ENCODE measurements at places on chromosomes 1 and 21.

DNA sequence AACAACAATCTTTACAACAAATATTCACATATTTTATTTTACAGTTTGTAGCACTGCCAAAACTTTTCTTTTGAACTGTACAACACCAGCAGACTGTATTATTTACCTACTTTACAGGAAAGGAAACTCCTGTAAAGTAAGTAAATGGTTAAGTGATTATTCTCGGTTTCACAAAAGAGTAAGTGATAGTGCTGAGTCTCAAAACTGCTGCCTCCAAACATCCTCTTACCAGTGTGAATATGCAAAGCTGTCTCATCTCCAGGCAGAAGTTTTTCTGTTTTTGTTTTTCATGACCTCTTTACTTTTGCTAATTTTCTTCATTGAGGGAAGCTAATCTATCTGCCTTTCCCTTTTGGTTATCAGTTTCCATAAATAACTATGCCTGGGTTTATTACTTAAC lies 286.7 kb downstream of the SRGAP2C start:
- no peak for DNase-seq

- no peak for DNase-seq
Observed at GRCh38 chr1:107244709-107245500, 104.1 kb downstream of the NTNG1 start.

DNA sequence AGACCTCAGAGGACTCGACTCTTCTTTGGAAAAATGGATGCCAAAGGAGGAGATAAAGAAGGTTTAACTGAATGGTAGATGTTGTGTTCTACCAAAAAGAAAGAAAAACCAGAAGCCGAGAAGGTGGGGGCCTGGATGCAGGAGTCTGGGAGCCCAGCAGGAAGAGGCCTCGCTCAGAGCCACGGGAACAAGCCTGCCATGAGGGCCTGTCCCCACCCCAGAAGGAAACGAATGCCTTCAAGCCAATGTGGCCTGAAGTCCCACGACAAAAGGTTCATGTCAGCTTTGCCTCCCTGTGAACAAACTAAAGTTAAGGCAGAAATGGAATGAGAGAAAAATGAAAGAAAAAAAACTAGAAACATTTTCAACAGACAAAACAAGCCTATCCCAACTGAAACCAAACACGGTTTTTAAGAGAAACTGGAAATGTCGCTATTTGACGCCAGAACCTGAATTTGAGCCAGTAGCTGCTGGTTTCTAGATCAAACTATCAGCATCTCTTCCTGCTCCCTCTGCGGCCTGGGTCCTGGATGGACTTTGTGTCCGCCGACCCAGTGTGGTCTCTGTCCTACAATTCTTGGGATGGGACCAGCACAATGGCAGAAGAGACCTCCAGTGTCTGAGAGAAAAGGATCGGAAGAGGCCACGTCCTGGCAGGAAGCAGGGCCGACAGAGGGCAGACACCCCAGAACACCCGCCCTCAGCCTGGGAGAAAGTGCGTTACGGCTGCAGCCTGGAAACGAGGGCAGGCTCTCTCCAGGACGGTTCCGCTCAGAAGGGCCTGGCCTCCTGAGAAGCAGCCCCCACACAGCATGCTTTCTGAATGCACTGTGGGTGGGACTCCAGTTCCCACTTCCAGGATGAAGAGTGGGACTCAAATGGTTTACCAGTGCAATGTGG lies 35.2 kb downstream of the SLC45A1 start:
- DNase-seq, result no peak

- DNase-seq, result no peak
Observed at GRCh38 chr1:7572654-7573152, 198.4 kb upstream of the VAMP3 start.

GRCh38 chr1:106226550-106226949 lies 829.9 kb upstream of the PRMT6 start:
- no peak for DNase-seq

GRCh38 chr1:113014508-113014907 lies 58.5 kb upstream of the LRIG2 start:
- DNase-seq, result no peak

DNA sequence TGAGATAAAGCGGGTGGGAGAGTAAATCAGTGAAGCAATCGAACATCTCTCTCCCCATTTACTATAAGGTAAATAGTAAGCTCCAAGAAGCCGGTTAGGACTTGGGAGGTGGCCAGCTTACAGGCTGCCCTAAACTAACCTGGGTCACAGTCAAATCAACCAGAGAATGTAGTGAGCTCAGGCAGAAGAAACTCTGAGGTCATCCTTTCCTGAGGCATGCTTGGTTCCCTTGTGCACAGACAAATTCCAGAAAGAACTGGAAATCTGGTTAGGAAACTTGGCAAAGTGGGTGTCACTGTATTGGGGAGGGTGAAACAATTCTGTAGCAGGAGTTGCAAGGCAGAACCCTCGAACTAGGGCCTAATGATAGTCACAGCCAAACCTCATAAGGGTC lies 72.5 kb downstream of the NTMT2 start:
- DNase-seq, result no peak

DNA sequence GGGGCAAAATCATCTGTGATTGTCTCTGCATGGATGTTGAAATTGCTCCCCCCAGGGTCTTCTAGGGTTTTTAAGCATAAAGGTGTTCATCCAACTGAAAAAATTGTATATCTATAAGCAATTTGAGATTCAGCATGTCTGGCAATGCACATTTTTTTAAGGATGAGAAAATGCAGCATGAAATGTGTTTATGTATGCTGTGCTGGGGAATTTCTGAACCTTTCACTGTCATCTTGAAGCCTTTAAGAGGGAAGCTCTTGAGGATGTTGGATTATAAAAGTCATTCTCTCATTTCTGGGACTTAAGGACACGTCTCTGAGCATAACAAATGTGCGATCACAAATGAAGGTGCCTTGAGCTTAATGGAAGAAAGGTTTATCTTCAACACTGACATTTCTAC lies 9.4 kb downstream of the OVAAL start:
- no peak for DNase-seq

DNA sequence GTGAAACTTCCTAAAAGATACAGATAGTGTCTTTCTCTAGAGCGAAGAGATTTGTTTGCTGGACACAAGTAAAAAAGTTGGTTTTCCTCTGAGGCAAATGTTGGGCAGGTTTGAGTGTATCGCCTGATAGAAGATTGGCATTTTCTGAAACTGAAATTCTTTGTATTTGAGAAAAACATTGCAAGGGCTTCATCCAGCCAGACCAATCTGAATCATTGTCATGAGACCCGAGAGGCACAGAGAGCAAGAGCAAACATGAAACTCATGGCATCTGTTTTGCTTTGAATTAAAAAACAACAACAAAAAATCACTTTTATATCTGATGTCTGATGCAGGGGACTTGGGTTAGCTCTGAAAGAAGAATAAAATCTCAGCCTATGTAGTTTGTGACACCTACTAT lies 379.3 kb upstream of the NCAM2 start:
- DNase-seq, result no peak

DNA sequence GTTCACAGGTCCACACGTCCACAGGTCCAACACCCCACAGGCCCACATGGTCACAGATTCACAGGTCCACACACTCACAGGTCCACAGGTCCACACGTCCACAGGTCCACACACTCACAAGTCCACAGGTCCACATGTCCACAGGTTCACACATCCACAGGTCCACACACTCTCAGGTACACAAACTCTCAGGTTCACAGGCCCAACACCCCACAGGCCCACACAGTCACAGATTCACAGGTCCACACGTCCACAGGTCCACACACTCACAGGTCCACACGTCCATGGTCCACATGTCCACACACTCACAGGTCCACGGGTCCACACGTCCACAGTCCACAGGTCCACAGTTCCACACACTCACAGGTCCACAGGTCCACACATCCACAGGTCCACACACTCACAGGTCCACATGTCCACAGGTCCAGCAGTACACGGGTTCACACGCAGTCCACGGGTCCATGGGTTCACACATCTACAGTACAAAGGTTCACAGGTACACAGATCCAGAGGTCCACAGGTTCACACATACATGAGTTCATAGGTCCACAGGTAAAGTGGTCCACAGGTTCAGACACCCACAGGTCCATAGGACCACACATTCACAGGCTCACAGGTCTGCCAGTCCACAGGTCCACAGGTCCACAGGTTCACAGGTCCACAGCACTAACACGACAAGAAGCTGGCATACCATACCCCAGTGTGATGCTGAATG lies 39.3 kb upstream of the COL6A2 start:
- DNase-seq, result no peak

DNA sequence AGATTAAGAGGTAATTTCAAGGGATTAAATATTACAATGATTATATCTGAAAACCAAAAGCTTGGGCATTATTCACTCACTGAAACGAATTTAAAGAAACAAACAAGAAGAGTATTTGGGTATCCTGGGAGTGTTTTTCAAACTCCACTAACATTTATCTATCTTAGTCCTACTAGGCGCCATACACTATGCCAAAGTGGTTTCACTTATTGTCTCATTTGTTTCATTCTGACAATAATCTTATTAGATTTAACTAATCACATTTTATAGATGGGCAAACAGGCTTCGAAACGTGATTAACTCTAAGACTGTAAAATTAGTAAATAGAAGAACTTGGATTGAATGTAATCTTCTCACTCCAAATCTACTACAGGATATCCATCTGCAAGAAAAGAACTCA lies 25.4 kb downstream of the ASH1L start:
- DNase-seq, result no peak

DNA sequence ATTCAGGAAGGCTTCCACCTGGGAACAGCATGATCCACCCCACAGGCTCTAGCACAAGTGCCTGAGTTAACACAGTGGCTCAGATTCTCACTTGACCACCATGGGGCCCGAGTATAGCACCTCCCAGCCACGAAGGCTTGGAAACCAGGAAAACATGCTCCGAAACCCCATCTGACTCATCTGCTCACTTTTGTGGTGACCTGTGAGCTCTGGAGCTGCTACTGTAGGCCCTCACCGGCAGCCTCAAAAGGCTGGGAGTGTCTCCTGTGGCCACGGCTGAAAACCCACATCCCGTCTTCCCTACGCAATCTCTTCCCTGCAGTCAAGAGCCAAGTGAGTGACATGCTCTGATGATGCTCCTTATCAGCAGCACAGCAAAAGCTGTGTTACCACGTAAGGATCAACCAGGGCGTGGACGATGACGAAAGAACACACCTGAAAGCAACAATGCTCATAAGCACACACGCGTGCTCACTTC lies 81.4 kb downstream of the TGFBR3 start:
- DNase-seq, result peak; percentile 85

Data from central memory CD8-positive, alpha-beta T cell (primary cell).